ENCODE measurements at places on chromosomes 3 and 15. TPM values are rescaled to one million over a fixed set of nuclear protein-coding genes. Genes with fewer than 3 reads are reported as not detected.

DNA sequence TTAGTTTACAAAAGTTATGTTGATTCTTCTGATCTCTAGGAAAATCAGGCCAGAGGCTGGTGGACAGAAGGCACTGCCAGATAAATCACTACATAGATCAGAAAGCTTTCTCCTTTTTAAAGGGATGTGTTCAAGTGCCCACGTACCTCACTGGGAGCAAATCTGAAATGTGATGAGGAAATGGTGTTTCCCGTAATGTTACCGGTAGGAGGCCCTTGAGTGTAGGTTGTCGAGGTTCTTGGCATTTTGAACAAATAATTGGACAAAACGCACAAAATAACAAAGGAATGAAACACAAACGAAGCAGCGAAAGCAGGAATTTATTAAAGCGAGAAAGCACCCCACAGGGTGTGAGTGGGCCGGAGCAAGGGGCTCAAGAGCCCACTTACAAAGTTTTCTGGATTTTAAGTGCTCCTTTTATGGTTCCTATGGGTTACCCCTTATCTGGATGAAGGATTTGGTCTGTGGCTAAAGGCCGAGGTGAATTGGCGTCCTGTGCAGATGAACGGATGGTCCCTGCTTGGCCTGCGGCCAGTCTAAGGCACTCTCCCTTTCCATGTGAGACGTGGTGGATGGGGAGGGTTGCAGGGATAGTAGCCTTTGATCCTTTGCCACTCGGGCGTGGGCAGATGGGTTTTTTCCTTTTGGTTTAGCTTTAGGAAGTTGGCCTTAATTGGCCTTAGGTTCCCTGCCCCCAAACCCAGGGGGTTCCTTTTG is 1.0 kb downstream of the SNX1 start:
- peak; percentile 21 for DNase-seq

The GRK7 gene
- total RNA-seq, result not detected

GRCh38 chr15:50077176-50077575 is 41.9 kb downstream of the ATP8B4 start:
- DNase-seq, result no peak

DNA sequence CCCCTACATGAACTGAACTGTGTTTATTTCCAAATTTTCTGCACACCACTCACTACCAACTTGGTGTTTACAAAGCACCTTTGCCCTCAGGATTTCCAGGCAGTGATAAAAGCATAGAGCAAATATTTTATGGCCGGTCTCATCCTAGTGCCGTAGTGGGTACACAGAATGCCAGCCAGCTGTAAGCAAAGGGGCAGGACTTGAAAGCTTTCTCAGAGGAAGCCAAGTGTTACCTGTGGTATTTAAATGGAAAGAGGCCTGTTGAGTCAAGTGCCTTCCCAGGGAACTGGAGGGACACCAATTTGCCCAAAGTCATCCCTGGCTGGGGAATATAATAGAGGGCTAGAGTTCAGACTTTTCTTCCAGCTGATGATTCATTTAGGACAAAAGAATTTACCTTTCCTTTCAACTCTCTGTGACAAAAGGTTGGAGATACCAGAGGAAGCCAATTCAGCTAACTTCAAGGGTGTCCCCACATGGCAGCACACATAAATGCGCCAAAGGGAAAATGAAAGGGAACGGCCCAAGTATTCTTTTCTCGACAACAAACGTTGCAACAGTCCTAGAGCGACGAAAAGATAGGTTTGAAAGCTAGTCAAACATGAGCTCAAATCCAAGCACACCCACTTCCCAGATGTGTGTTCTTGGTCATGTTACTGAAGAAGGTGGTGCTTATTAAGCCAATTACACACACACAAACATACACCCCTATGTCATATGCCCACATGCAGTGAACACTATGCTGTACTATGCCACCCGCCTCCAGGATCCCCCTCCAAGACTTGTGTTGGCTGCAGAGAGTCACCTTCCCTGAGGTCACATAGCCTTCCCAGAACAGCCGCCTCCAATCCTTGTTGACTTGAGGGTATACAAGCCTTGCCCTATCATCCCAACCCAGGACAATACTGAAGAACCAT is 27.7 kb downstream of the MAGI1 start:
- DNase-seq, result no peak

The LTK gene
- 4.3 TPM for total RNA-seq

DNA sequence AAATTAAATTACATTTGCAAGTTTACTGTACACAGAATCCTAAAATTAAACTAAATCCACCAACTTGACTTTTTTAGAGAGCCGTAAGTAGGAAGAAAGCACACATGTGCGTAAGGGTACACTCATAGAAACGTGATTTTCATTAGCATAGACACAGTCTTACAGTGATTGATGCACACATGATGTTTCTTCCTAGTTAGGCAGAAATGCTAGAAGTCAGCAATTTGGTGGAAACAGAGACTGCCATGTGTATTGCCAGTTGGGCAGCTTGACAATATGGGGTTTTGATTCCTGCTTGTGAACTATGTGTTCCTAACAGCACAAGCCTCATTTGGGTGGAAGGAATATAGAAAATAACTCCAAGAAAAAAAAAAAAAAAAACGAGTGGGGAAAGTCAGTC is 878.5 kb downstream of the ROBO1 start:
- DNase-seq, result no peak

The SCAP gene
- 60.6 TPM for total RNA-seq

DNA sequence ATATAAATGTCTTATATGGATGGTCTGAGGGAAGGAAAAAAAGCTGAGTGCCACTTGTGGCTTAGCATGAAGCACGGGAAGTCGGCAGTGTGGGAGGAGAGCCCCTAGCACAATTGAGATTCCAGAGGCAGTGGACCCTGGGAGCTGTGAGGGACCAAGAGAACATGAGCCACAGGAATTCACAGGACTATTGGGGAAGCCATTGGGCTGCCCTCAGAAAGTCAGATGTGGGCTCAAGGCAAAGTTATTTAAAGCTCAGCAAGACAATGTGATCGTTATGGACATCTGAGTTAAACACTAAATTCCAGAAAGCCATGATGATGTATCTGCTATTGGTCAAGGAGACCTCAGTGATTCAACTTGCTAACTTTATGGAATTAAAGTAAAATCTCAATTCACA is 380.8 kb upstream of the IL12A start:
- no peak for DNase-seq

DNA sequence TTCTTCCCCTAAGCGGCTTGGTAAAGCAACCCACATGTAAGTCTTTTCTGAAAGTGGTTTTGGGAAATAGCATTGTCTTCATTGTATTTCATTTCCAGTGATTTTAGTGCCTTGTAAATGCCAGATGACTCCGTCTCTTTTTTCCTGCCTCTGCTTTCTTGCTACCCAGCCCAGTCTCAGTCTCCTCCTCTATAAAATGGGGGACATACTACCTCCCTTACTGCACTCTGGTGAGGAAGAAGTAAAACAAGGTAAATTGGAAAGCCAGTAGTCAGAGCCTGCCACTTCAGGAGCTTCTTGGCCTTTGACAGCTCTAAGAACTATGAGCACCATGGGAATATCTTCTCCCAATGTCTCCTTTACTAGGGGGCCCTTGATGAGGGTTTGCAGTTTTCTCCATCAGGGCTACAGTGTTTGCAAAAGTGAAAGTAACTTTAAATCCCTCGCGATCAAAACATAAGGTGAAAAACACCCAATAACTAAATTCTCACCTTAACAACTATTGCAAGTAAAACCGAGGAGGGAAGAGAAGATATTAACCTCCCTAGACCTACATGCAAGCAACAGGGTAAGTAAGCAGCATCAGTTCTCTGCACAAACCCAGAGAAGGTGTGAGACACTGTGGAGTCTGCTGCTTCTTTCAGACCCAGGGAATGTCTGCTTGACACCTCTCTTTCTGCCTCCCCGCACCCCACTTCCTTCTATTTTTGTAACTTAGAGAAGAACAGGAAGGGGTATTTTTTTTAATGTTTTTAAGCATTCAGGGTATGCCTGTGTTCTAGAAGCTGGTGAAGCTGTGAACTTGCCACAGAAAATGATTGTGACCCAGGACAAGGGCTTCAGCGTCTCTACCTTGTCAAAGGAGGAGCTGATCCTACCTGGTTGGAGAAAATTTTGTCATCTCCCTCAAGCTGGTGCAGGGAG is 159.1 kb upstream of the EOMES start:
- no peak for DNase-seq

The UROC1 gene
- total RNA-seq, result not detected

The RASL12 gene
- total RNA-seq, result not detected

All from A172 (cell line).